ENCODE measurements at places on chromosomes 3 and 15.

DNA sequence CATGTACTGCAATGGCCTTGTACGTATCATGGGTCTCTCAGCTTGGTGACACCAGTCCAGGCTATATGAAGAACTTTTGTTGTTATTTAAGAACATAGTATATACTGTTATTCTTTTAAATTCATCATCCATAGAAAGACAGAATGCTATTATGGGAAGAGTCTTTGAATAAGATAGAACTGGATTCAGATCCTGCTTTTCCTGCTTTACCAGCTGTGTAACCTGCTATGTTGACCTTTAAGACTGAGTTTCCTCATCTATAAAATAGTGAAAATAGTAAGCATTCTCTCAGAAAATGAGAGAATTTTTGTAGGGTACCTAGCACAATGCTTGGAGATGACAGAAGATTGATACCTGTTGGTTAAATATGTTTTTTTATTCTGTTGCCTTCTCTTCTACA is 204.1 kb upstream of the TBL1XR1 start:
- no peak for DNase-seq

DNA sequence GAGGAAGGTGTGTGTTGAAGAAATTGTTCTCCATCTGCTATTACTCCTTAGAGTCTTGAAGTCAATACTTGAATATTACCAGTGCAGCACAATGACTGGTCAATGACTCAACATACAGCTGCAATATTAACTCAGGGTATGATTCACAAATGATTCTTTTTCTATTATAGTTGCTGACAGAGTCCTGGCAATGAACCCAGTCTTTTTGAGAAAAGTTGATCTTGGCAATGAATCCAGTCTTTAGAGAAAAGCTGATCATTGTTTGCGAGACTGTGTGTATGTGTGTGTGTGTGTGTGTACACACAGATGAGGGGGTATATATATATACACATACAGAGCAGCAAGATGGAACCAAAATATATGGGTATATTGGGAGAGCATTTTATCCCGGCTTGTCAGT is 315.1 kb downstream of the ZNF385D start:
- no peak for DNase-seq

DNA sequence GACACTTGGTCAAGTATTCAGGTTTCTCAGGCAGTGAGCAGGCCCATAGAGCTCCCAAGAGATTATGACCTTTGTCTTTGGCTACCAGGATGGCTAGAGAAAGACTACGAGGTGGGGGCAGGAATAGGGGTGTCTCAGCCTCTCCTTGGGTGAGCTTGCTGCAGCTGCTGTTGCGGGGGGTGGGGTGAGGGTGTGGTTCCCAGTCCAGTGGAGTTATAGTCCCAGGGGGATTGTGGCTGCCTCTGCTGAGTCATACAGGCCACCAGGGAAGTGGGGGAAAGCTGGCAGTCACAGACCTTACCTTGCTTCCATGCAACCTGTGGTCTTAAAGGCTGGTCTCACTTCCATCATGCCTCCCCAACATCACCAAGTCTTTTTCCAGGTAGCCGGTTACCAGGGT is 31.7 kb downstream of the ATP2C1 start:
- no peak for DNase-seq

- DNase-seq = no peak
Measured at GRCh38 chr3:72080095-72080494, 295.1 kb upstream of the PROK2 start.

DNA sequence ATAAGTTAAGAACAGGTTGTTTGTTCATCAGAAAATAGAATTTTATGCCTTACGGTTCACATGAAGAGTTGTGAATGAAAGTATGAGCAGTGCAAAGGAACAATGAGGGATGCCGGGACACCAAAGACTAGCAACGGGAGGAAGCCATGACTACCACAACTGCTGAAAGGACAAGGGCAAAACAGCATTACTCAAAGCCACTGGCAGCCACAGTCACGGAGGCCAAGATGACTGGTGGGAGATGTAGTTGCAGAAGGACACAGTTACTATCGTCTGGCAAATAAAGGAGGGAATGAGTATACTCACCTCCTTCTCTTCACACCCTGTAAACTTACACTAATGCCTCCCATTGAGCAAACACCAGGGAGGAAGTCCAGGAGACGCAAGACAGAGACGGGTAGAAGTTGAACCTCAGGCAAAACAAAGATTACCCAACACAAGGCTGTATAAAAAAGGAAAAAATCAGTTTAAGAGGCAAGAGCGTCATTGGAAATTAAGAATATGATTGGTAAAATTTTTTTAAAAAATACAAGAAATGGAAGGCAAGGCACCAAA is 675.5 kb downstream of the FHIT start:
- DNase-seq = no peak

DNA sequence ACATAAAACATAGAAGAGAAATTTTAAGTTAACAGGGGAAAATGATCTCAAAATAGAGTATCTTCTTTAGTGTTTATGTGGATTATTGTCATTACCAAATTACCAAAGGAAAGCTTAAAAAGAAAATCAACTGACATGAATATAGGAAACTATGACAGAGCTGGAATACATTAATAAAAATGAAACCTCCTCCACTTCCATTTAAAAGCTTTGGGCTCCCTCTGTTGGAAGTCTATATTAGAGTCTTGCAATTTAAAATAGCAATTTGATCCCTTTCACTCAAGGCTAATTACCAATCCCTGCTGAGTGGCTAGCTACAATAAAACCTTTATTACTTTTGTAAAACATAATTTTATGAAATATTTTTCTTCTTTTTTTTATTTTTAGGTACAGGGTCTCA is 61.4 kb upstream of the IMPG2 start:
- no peak for DNase-seq

DNA sequence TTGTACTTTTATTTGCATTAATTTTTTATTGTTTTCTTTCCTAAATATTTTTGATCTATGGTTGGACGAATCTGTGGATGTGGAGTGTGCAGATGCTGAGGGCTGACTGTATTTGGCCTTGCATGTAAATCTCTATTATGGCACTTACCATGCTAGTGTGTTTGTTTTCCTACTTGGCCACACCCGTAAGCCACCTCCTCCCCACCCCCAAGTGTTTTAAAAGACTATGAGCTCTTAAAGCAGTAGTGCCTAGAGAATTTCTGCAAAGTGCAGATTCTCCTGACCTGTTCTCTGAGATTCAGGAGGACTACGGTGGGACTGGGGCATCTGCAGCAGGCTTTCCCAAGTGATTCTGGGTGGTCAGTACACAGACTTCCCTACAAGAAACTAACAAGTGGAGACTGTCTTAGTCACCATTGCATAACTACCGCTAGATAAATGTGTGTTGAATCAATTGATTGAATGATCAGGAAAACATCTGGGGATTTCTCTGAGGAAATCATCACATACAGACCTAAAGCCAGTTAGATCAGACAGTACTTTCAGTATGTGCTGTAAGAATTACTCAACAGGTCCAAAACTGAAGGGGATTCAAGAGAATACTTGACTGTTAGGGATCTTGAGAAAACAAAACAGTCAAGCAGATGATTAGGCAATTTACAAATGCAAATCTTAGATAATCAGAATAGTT is 6.2 kb upstream of the TIPARP start:
- DNase-seq = no peak

GRCh38 chr3:108223928-108224327 is 1.7 kb upstream of the IFT57 start:
- DNase-seq = no peak

DNA sequence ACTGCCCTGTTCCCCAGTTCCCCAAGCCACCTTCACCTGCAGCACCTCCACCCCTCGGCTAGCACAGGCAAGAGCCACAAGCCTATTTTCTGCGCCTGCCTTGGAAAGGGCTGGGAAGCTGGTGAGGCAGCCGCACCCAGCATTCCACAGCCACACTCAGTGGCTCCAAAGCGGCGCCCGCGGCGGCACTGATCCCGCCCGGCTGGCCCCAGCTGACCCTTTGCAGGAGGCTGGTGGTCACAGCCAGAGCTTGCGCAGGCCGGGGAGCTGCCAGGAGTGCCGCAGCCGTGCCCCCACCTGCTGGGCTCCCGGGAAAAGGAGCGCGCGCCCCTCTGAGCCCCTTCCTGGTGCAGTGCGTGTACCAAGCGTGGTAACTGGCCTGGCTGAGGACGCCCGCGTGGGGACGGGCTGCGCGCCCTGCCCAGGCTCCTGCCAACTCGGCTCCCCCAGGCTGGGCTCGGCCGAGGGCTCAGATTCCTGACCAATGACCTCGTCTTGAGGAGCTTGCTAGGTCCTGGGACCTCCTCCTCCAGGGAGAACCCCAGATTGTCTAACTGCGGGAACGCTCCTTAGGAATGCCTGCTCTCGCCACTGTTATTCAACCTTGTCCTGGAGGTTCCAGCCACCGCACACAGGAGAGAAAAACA is 13.3 kb downstream of the GRAMD2A start:
- DNase-seq = no peak

GRCh38 chr3:115330430-115330829 is 183.3 kb upstream of the ZBTB20 start:
- DNase-seq = no peak

DNA sequence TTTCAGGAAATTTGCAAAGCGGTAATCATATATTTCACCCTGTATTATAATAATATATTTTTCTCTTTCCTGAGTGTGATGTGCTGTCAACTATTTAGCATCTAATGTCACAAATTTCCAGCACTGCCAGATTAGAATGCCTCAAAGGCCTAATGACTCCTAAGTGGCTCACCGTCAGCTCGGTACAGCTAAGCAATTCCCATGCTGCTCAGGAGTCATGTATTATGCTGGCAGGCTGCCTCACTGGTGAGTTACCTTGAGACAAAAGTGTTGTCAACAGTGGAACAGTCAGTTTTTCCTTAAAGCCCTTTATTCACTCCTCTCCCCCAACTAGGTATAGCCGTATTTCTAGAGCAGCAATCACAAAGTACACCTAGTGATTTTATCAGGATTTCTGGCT is 83.6 kb downstream of the NSUN3 start:
- DNase-seq = no peak

DNA sequence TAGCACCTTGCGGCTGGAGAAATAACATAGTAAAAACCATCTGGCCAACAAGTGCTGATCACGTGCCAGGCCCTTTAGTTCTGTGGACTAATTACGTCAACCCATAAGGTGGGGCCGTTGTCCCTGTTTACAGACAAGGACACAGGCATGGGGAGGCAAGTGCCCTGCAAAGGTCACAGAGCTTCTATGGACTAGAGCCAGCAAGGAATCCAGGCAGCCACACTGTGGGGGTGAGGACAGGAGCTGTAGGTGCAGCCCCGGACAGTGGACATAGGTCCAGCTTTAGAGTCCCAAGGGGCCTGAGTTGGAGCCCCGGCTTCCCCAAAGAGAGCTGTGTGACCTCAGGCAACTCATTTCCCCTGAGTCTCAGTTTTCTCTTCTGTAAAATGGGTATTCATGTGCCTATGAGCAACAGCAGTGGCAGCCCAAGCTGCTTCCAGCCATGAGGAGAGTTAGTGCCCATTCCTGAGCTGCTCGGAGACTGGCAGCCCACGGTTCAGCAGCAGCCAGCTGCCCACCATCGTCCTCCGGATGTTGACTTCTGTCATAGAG is 13.9 kb downstream of the CHST13 start:
- DNase-seq = no peak

DNA sequence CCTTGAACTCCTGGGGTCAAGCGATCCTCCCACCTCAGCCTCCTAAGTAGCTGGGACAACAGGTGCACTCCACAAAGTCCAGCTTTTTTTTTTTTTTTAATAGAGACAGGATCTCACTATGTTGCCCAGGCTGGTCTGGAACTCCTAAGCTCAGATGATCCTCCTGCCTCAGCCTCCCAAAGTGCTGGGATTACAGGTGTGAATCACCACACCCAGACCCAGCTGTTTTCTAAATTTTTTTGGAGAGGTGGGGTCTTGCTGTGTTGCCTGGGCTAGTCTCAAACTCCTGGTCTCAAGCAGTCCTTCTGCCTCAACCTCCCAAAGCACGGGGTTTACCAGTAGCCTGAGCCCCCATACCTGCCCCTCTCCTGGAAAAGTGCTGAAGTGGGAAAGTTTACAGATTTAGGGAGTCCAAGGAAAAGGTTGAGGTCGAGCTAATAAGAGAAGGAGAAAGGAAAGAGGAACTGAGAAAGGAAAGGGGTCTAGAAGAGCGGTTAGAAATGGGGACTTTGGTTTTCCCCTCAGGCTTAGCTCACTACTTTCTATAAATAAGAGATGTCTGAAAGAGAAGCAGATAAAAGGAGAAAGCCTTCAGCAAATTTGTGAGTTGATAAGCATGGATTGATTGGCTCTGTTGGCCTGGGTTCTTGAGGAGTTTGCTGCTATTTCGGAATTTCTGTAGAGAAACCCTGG is 23.6 kb downstream of the UBE2E1 start:
- no peak for DNase-seq

- no peak for DNase-seq
Measured at GRCh38 chr3:196813903-196814302, 53.8 kb upstream of the SENP5 start.

GRCh38 chr3:185153861-185154629 is 1.2 kb upstream of the C3orf70 start:
- DNase-seq = no peak

Data from D721Med (cell line).